ENCODE measurements at places on chromosomes 11 and 22.

GRCh38 chr11:66970807-66971442 lies 4.2 kb upstream of the C11orf86 start:
- DNase-seq: no peak

GRCh38 chr11:128210148-128210940 lies 377.0 kb downstream of the ETS1 start:
- DNase-seq: no peak

DNA sequence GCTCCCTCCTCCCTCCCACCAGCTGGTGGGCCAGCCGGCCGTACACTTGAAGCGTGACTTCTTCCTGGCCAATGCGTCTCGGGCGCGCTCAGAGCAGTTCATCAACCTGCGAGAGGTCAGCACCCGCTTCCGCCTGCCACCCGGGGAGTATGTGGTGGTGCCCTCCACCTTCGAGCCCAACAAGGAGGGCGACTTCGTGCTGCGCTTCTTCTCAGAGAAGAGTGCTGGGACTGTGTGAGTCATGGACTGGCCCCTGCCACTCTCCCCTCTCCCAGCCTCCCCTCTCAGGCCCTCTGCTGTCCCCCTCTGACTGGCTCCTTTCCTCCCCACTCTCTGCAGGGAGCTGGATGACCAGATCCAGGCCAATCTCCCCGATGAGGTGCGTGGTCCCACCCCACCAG lies 24.7 kb downstream of the CAPN1 start:
- DNase-seq: no peak

DNA sequence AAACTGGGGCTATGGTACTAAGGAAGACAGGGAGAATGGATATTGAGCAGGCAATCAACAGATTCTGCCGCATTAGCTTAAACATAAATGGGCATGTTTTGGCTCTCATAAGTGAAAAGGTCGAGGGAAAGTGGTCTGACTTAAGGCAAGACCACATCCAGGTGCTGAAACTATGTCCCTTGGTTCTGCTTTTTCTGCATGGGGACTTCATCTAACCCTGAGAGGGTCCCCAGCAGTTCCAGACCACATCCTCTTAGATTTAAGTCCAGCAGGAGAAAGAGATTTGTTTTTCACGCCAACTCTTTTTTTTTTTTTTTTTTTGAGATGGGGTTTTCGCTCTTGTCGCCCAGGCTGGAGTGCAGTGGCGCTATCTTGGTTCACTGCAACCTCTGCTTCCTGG lies 5.5 kb downstream of the RPS6KA4 start:
- DNase-seq: no peak

DNA sequence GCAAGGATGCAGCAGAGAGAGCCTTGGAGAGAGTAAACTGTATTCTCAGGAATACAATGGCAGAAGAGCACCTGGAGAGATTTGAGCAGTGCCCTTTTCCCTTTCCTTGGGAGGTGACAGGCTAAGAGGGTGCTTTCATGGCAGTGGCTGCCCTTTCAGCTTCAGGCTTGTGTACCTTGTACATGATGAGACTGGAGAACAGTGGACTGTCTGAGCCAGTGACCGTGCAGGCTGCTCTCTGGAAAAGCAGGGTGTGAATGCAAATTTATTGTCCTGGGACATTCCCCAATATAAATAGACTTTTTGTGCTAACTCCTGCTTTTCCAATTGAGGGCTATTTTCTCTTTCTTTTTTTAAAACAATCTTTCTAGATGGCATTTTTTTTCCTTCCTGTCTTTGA lies 99.3 kb downstream of the TRIM44 start:
- no peak for DNase-seq

DNA sequence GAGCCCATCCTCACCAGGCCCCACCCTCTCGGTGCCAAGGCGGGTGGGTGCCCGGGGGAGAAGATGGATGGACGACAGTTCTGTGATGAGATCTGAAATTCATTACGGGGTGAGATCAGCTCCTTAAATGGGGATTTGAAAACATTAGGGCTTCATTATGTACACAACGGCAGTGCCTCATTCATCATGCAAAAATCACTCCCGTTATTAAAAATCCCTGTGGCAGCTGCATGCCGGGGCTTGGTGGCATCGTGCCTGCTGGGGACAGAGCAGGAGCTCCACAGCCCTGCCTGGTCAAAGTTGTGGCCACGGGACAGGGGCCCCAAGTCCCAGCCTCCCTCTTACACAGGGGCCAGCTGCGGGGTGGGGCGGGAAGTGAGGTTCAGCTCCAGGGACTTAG lies 20.2 kb downstream of the OTUB1 start:
- no peak for DNase-seq

DNA sequence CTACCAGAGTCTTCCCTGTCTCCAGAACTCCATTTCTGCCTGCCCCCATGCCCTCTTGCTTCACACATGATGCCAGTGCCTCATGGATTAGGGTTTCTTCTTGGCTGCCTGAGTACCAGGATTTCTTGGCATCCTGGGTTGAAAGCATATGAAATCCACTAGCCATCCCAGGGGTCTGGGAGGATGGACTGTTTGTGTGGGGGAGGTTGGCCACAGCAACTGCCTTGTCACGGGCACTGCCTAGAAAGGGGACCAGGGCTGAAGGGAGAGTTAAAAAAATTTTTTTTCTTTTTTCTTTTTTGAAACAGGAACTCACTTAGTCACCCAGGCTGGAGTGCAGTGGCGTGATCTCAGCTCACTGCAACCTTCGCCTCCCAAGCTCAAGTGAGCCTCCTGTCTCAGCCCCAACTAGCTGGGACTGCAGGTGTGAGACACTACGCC lies 4.2 kb downstream of the USP35 start:
- DNase-seq: no peak

DNA sequence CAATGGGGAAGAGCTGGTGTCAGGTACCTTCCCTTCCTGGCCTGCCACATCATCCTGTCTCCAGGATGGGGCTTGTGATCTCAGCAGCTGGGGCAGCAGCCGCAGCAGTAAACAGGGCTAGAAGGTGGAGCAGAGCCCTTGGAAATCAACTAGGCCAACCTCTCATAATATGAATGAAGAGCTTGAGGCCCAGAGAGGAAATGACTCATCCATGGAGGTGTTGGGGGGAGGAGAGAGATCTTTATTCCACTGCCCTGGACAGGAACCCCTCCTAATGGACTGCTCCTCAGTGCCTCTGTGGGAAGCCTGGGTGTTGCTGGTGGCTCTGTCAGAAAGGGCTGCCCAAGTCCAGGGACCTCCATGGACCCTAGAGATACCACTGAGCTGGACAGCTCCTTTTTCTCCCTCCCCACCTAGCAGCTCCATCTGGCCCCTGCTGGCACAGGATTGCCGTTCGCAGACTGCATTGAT lies 111.8 kb downstream of the OSBP2 start:
- no peak for DNase-seq

- DNase-seq: no peak
Measured at GRCh38 chr11:117752071-117752470, 44.9 kb downstream of the DSCAML1 start.

- DNase-seq: no peak
Measured at GRCh38 chr22:49959782-49960158, 802 bp upstream of the PIM3 start.

- no peak for DNase-seq
Measured at GRCh38 chr11:64222651-64223000, 3.4 kb downstream of the TRPT1 start.

DNA sequence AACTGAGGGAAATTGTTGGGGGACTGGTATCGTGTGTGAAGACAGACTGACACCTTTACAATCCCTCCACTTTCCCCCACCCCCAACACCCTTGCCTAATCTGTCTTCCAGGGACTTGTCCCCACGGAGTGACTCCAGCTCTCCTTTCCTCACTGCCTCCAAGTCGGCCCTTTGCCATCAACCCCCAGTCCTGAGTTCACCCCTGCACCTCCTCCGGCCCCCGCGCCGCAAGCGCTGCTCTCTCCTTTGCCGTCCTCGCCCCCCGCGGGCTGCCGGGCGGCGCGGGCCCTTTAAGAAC lies 183 bp upstream of the ABCG4 start:
- no peak for DNase-seq

DNA sequence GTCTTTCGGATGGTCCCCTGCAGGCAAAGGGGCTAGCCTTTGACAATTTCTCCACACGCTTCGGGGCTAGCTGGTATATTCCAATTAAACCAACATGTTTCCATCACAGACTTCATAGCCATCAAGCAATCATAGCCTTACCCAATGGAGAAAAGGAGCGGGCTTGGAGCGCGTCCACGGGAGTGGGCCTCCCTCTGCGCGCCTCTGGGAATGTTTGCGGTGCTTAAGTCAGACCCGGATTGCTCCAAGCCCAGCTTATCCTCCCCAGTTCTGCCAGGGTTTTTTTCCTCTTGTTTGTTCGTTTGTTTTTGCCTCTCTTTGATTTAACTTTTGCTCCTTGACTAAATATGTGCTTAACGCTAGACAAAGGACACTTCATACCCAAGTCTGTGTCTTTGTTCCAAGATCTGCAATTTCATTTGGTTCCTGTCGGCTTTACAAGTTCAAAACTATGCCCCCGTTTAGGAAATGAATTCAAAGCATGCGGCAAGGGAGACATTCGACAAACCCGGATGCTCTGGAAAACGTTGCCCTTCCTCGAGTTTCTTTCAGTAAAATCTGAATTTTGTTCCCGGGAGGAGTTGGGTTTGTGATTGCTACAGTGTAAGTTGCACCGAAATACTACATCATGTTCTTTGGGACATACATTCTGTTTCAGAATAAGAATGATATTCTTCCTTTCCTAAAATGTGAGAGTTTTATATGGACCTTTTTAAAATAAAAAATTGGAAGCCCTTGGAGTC lies 1.0 kb upstream of the GLB1L2 start:
- DNase-seq: no peak

- DNase-seq: no peak
Measured at GRCh38 chr11:122337704-122338103, 221.7 kb upstream of the BLID start.

GRCh38 chr11:73410627-73411026 lies 34.4 kb downstream of the RELT start:
- DNase-seq: no peak

- no peak for DNase-seq
Measured at GRCh38 chr11:57904376-57904775, 119.3 kb upstream of the OR9Q1 start.
